ENCODE measurements at places on chromosomes 5 and 9.

DNA sequence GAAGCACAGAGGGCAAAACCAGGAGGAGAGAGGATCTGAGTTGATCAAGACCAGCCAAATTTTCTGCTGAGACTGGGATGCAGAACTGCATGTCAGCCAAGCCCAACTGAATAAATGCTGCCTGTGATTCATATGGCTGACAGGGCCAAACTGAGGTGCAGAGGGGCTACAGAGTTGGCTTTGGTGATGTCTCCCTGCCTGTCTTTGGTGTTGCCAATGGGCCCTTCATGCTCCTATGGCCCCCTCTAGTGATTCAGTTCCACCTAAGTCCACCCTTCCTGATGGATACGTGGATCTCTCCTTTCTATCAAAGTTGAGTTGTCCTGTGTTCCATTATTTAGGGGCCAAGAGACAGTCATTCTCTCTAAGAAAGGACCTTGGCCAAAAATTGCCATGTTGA lies 163.6 kb upstream of the TLE4 start:
- DNase-seq = no peak

DNA sequence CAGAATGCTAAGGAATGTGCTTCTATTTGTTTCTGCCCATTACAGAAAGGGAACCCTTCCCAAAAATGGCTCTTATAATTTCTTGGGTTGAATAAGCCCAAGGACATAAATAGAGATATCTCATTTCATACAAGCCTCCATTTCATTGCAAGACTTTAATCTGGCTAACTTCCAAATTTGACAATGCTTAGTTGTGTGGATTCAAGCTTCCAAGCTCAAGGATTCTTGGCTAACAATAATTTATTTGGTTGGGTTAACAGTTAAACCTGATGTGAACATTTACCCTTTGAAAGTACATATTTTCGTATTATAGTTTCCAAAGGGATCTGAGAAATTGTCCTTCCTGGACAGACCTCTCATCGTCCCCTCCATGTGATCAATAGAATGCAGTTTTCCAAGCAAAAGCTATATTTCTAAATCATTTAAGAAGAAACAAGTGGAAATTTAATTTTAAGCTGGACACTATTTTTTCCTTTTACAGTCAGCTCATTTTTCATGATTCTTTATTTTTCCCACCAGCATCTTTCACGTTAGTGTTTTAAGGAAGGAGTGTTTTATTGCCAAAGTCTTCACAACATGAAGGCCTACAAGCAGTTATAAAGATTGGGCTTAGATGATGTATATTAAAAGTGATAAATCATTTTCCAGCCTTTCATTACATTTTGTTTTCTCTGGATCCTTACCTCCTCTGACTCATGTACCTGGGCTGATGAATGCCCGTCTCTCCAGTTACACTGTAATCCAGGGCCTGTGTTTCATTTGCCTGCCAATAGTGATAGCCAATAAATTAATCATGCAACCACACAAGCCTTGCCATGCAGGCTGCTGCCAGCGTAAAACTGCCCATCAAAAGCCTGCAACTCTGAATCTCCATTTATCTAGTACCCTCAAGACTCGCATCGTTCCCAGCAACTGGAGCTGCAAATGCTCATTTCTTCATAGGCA lies 176.7 kb downstream of the NTRK2 start:
- no peak for DNase-seq

DNA sequence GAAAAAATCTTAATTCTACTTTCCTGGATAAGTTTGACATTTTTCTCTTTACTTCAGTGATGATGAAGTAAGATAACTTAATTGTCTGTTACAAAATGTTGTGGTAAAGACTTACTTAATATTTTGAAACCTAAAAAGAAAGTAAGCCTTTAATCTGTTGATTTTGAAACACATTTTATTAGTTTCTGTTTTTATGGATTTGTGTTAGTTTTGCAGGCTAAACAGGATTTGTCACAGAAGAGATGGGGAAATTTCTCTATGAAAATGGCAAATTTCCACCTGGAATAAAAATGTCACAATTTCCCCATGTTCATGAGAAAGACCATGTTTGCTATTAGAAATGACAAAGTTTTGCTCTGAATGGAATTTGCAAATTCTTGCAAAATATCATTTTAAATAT lies 237.1 kb downstream of the RFX3 start:
- no peak for DNase-seq

DNA sequence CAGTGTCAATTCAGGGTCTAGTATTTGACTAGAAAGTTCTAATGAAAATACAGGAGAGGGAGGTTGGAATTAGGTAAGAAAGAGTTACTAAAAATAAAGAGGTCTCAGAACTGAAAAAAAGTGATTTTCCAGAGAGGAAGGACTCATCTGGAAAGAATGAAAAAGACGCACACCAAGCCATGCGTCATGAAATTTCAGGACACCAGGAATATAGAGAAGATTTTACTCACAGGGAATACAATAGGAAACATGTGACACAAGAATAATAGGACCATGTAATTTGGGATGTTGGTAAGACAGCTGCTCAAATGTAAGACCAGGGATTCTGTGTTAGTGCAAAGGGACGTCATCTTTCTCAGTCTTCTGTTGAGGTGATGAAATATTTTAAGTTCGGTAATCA lies 224.7 kb downstream of the GDNF start:
- DNase-seq = no peak

GRCh38 chr5:57004800-57005199 lies 52.9 kb upstream of the MIER3 start:
- DNase-seq = no peak

GRCh38 chr9:117073071-117073470 lies 341.8 kb downstream of the ASTN2 start:
- DNase-seq = no peak

DNA sequence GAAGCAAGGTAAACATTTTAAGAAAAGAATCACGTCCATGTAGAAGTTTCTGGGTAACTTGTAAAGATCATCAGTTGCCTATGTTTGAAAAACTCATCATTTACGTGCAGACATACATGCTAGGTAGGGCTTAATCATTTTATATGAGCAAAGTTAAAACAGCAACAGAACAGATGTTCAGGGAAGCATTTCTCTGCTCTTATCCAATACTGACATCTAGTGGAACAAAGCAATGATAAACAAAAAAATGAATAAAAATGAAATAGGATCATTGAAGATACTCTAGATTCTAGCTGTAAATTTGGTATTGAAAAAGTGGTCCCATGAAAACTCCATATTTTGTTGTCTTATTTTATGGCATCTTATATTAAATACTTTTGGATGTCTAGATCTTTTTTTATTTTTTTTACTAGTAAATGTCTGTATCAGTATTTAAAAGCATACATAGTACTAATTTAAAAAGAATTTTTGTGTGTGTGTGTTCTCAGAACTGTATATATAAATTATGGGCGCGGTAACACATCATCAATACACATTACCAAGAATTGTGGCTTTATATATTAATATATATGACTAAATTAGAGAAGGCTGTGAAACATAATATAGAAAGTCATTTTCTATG lies 1050.2 kb downstream of the CDH12 start:
- no peak for DNase-seq

DNA sequence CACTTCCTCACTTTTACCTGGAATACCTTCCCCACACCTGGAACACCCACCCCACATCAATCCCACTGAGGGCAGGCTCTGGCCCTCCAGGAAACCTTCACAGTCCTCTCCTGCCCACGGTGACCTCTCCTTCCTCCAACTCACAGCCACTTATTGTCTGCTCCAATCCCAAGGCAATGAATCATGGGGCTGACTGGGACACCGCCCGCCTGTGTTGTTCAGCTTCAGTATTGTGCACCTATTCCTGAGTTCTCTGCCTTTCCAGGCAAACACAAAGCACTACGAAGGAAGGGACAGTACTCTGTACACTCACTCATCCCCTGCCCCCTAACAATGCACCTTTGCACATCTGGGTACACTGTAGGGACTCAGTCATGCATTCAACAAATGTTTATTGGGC lies 7.3 kb downstream of the PCDH1 start:
- DNase-seq = no peak
